ENCODE measurements at places on chromosomes 2 and 18.

- DNase-seq, result no peak
These were observed 20.8 kb downstream of the PXDN start for GRCh38 chr2:1723397-1724042.

- DNase-seq, result no peak
These were observed 14.8 kb upstream of the MLPH start for GRCh38 chr2:237472187-237472712.

DNA sequence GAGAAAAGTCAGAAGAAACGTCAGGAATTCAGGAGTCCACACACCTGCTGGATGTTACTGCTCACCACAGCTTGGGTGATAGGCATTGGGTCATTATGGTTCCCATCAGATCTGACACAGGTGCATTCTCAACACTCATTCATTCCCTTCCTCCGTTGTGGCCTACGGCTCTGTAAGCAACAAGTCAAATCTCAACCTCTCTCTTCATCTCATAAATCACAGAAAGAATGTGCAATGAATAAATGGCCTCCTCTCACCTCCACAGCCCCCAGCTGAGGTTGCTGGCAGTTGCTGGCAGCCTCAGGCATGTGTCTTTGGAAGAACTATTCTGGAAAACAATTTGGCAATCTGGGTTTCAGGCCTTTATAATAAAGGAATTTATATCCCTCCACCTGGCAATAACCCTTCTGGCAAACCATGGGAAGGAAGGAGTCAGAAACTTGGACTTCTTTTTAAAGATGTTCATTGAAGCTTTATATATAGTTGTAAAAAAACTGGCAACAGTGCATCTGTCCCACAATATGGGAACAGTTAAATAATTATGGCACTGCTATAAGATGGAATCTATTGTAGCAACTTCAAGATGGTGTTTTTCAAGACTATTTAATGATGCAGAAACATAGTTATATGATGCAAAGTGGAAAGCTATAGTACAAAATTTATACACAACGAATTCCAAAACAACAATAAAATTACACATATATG lies 175.4 kb downstream of the ANAPC1 start:
- DNase-seq, result no peak

- DNase-seq, result no peak
These were observed 206.0 kb downstream of the AGPS start for GRCh38 chr2:177598326-177599138.

- no peak for DNase-seq
These were observed 18.3 kb upstream of the CHCHD5 start for GRCh38 chr2:112566104-112566503.

DNA sequence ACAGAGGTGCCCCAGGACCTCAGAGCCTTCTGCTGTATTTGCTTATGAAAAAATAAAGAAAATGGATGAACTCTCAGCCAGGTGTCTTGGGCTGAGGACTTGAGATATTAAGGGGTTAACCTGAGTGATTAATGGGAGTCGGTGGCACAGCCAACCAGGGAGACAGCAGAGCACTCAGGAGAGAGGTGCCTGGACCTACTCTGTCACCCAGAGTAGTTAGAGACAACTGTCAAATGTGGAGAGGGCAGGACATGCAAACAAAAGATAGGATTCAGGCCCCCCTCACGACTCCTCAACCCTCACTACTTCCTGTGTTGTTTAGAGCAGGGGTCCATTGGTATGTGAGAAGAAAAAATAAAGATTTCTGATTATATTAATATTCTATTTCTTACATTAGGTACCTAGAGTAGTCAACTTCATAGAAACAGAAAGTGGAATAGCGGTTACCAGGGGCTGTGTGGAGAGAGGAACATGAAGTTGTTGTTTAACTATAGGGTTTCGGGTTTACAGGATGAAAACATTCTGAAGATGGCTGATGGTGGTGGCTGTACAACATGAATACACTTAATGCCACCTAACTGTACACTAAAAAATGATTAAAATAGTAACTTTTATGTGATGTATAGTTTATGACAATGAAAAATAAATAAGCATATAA lies 28.6 kb upstream of the CETN1 start:
- DNase-seq, result no peak

DNA sequence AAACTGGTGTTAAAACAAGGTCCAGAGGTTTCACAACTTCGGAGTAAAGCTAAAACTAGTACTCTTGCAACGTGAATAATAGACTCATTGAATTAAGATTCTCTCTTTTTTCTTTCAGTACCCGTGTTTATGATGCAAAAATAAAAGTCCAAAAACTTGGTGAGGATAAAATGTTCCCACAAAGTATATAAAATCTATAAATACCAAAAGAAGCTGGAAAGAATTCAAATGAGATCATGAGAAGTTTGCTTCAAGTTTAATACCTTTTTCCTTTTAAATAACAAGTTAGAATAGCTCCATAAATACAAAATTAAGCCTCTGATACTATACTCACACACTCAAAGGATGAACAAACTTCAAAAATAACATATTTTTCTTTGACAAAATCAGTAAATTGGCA lies 34.0 kb downstream of the METTL4 start:
- no peak for DNase-seq

GRCh38 chr2:82875858-82876257 lies 1583.2 kb downstream of the SUCLG1 start:
- DNase-seq, result peak; percentile 28

- no peak for DNase-seq
These were observed 86.0 kb upstream of the AFF3 start for GRCh38 chr2:100228415-100228814.

DNA sequence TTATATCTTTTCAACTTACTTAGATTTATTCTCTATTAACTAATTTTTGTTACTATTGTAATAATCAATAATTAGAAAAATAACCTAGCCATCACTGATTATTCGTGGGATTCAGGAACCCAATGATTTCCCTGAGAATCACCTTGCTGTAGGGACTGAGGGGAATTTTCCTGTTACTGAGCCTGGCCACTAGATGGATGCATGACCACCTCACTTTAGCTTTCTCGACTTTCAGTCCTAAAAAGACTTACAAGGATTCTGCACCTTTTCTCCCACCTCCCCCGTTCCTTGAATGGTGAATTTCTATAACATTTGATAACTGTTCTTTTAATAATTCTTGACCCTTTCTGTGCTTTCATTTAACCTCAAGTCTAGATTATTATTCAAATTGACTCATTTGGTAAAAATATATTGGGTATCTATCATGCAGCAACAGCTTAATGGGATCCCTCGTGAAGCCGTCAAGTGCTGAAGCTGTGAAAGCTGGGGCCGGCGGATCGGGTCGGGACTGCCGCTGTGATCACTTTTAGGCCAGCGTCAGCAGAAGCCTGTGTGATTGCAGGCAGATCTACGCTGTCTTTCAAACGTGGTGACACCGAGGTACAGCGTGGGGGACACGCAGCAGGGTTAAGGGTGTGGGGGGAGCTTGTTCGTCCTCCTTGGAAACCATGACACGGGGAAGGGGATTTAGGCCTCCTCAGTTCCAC lies 38.8 kb upstream of the TMEM18 start:
- no peak for DNase-seq

DNA sequence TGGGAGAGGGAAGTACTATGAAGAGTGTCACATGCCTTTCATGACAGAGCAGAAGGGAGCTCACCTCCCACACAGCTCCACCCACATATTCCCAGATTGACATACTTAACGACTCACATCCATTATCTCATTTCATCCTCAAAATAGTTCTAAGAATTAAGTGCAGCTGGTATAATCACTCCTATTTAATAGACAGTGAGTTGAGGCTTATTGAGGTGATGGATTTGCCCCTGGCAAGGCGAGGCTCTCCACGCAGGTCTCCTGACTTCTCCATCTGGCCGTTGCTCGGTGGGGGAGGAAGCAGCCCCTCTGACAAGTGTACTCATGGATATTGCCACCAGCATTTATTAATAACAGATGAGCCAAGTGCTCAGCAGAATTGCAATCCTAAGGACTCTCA lies 81.4 kb downstream of the TGOLN2 start:
- DNase-seq, result no peak

Measured in ELF-1 (cell line).